Stimulated activated CD4-positive, alpha-beta T cell treated with anti-CD3 and anti-CD28 coated beads, Interleukin-1b, Interleukin-23, amount 100 ng/mL, for 1 hour (primary cell): ENCODE measurements at places on chromosomes 3 and 15.

- no peak for DNase-seq
Measured at GRCh38 chr3:68535782-68536181, 396.6 kb downstream of the TAFA4 start.

DNA sequence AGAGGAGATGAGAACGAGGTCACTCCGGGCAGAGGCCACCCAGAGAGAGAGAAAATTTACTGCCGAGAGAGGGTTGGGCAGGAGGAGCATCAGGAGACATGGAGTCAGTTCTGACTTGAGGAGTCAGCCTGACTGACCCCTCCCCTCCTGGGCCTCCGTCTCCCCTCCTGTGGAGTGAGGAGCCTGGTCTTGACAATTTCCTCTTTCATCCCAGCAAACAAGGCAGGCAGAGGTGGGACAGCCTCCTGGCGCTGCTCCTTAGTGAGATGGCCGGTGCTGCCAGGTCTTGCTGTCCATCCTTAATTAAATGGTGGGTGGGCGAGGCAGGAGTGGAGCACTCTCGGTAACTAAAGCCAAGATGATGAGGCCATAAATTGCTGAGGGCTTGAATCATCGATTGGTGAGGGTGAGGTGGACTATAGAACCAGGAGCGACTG lies 60.6 kb downstream of the CYP11A1 start:
- no peak for DNase-seq

DNA sequence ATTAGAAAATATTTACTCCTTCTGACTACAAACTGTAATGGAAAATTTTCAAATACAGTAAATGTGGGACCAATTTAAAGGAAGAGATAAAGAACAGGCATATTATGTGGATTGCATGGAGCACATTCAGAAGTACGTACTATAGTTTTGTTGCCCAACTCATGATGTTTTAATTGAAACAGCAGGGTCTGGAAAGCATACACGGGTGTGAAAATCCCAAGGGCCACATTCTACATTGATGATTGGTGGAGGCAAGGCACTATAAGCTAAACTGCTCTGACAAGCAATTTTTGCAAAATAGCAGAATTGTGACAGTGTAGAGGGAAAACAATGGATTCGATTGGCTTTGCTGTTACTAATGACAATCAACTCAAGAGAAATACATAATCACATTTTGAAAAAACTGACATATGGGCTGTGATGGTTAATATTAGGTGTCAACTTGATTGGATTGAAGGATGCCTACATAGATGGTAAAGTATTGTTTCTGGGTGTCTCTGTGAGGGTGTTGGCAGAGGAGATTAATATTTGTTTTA lies 458.6 kb downstream of the PYDC2 start:
- DNase-seq = no peak

- no peak for DNase-seq
Measured at GRCh38 chr3:141382571-141382970, 14.3 kb downstream of the ZBTB38 start.

GRCh38 chr3:136262559-136262958 lies 12.4 kb downstream of the PCCB start:
- DNase-seq = no peak

DNA sequence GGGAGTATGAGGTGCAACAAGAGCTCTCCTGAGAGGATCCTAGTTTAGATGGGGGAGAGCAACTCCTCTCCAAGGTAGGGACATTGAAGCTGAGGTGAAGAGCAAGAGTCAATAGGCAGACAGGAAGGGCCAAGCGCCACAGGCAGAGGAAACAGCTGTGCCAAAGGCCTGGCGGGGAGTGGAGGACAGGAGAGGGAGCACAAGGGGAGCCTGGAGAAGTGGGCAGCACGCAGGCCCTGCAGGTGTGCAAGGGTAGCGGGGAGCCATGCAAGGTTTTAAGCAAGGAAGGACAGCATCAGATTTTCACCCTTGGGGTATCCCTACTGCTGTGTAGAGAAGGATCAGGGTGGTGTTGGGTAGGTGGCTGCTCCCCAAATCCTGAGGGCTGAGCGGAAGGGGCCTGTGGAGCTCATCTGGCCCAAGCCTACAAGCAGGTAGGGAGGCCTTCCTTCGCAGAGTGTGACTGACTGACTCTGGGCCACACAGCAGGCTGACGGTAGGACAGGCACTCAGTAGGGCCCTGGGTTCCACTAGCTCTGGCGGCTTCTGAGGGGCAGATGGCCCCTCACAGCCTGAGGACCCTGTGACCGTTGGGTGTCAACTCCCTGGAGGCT lies 13.3 kb downstream of the CHST13 start:
- DNase-seq = no peak

GRCh38 chr3:104604326-104605010 lies 762.2 kb upstream of the ALCAM start:
- no peak for DNase-seq

DNA sequence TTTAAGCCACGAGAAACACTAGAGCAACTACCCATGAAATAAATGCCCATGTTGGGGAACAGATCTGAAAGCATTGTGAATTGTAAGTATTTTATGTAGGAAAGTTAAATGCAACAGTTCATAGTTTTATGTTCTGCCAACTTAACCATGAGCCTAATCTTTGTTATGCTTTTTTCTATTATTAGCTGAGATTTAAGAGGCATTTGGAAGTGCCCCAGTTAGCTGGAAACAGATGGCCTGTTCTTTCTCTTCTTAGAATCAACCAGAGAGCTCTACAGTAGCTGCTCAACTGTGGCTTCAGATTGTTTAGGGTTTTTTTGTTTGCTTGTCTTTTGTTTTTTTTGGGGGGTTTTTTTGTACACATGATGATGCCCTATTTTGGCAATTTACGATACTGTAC lies 284.4 kb downstream of the KCNH8 start:
- no peak for DNase-seq

- DNase-seq = no peak
Measured at GRCh38 chr3:72346526-72346926, 501.7 kb downstream of the SHQ1 start.

DNA sequence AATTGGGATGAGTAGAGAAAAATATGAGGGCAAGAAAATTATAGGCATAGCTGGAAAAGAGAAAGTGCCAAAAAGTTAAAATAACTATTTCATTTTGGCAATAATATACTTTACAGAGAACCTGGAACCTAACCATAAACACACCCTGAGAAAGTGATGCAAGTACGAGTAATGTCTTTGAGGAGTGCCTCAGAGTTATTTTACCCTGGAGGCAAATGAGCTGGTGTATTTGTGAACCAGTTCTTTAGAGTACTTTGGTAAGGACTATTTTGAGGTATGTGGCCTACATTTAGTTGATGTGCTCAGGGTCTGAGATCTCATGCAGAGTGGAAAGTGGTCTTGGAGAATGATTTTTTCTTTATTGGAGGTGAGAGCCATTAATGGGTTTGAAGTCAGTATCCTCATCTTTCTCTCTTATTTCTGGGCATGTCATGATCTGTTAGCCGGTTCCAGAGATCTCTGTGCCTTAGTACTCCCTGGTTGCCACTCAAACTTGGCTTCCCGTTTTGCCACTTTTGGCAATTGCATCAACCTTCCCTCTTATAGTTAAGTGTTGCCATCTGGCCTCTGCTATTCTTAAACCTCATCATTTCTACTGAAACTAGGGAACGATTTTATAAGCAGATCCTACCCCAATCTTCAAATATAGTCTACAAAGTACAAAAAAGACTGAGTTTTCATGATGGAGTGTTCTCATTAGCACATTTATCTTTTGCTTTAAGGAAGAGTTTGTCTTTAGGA lies 145.7 kb downstream of the EPHA6 start:
- DNase-seq = no peak

DNA sequence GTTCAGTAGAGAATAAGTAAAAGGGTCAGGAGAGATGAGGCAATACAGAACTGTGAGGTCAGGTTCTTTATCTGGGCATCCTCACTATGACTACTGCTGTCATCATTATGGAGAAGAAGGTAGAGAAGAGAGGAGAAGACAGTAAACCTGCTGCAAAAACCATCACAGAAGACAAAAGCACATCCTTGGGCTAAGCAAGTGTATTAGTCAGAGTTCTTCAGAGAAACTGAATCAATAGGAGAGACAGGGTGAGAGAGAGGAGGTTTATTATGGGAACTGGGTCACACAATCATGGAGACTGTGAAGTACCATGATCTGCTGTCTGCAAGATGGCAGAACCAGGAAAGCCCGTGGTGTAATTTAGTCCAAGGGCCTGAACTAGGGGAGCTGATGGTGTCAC lies 9.5 kb upstream of the ABHD17C start:
- no peak for DNase-seq

DNA sequence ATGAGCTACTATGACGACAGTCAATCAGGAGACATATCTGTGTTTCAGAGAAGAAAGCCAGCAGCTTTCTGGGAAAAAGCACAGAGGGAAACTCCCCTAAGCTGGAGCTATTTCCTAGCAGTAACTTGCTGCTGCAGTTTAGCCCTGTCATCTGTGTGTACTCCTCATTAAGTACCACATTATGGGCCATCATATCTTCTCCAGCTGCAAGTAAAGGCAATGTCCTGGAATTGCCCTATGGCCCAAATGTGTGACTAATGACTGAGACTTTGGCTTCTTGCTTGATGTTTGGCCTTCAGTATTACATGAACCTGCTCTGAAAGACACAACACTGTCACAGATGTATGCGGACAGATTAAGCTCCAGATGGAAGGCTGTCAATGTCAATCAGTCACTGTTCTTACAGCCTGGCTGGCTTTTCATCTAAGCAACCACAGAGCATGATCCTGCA lies 190.8 kb downstream of the FHIT start:
- DNase-seq = no peak

- no peak for DNase-seq
Measured at GRCh38 chr3:43695863-43696262, 5.1 kb downstream of the ABHD5 start.

GRCh38 chr3:120039642-120040610 lies 54.3 kb downstream of the GSK3B start:
- no peak for DNase-seq

- DNase-seq = no peak
Measured at GRCh38 chr3:65170390-65171042, 482.7 kb upstream of the ADAMTS9 start.

GRCh38 chr3:64992530-64993285 lies 304.9 kb upstream of the ADAMTS9 start:
- no peak for DNase-seq

DNA sequence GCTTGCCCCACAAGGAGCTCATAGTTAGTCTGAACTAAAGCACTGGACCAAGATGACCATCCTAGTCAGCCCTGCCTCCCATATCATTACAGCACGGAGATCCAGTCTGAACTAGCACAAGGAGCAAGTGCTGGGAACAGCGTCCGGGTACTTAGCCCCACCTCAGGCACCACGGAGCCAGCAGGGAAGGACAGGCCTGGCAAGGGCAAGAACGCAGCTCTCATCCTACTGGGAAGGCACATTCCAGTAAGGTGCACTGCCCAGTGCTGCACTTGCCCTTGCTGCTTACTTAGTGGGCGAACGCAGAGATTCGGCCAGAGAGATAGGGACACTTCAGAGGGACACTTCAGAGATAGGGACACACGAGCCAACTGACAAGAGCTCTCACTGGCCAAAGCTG lies 27.6 kb downstream of the SEC61A1 start:
- DNase-seq = no peak

- DNase-seq = no peak
Measured at GRCh38 chr15:71143373-71144310, 28.4 kb downstream of the THSD4 start.

DNA sequence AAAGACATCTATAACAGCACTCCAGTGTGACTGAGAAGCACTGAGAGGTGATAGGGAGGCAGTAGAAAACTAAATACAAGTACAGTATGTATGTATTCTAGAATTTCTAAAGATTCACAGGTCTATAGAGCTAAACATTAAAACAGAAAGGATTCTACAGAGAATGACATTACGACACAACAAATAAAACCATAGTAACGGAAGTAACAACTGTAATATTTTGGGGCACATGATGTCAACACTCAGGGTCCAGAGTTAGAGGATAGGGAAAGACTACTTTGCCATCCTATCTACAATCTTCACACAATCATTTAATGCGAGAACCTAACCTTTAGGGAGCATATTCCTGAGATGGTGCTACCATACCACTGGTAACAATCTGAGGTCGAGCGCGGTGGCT lies 13.6 kb downstream of the UBXN7 start:
- DNase-seq = no peak

- DNase-seq = no peak
Measured at GRCh38 chr3:152031321-152031720, 157.9 kb downstream of the SUCNR1 start.

GRCh38 chr15:60079210-60079609 lies 75.1 kb downstream of the FOXB1 start:
- DNase-seq = no peak

DNA sequence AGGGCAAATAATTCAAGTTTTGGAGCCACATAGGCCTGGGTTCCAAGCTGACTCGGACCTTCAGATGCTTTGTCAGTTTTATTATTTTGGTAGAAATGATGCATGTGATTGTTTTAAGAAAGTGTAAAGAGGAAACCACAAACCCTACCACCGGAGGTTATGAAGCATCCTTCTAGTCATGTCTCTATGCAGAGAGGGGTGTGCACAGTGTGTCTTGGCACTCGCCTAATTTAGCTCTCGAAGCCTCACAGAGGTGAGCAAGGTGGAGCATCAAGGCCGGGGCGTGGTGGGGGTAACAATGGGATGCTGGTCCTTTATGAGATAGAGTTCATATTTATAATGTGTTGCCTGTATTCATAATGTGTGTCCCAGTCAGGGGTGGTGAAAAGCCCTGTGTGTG lies 63.7 kb upstream of the SMAD6 start:
- DNase-seq = no peak

GRCh38 chr3:94147012-94147411 lies 84.2 kb downstream of the NSUN3 start:
- DNase-seq = no peak

DNA sequence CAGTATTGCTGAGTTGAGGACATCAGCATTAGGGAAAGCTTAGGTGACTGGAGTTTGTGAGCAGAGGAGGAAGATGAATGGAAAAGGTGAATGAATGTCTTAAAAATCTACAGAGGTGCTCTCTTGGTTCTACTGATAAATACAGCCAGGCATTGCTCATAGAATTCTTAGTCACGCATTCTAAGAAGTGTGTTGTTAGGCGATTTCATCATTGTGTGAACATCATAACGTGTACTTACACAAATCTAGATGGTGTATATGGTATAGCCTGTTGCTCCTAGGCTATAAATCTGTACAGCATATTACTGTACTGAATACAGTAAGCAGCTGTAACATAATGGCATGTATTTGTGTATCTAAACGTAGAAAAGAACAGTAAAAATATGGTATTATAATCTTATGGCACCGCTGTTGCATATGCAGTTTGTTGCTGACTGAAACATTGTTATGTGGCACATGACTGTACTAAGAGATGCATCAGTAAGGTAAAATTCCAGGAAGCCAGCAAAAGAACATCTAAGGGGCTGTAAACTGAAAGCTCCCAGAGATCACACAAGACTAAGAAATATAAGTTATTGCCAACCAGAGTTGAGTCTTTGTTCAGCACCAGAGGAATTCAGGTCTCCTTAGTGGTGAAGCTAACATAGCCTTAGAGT lies 42.9 kb upstream of the ASB14 start:
- no peak for DNase-seq

GRCh38 chr15:57591237-57591821 lies 375 bp upstream of the MYZAP start:
- DNase-seq = no peak
